Naive B cell (primary cell): ENCODE measurements at places on chromosomes 16 and 17. TPM values are rescaled to one million over a fixed set of nuclear protein-coding genes. Genes with fewer than 3 reads are reported as not detected.

The ZACN gene
- polyA plus RNA-seq, result 1.6 TPM

- no peak for DNase-seq
Measured at GRCh38 chr17:18984273-18985114, 20.1 kb downstream of the FAM83G start.

The SLC7A6 gene
- 6.5 TPM for polyA plus RNA-seq

DNA sequence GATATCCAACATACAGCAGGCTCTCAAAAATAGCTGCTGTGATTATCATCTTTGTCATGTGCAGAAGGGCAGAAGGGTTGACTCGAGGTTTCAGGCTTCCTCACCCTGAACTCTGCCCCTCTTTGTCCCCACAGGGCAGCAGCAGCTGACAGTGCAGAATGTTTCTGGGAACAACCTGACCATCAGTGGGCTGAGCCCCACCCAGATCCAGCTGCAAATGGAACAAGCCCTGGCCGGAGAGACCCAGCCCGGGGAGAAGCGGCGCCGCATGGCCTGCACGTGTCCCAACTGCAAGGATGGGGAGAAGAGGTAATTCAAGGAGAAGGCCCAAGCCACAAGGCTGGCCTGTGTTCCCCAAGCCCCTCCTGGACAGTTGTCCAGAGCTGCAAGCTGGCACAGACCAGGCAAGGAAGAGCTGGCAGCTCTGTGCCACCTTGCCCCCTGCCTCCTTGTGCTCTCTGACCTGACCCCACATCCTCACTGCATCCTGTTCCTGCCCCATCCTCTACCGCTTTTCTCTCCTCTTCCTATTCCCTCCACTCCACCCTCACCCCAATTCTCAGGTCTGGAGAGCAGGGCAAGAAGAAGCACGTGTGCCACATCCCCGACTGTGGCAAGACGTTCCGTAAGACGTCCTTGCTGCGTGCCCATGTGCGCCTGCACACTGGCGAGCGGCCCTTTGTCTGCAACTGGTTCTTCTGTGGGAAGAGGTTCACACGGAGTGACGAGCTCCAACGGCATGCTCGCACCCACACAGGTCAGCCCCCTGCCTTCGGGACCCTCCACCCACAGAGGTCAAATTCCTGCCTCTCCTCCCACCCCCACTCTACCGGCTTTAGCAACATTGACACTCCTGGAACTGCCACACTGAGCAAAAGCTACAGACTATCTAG is 16.3 kb upstream of the PNPO start:
- DNase-seq, result no peak

GRCh38 chr16:23974223-23974622 is 138.4 kb downstream of the PRKCB start:
- no peak for DNase-seq

- DNase-seq, result no peak
Measured at GRCh38 chr17:28230011-28230410, 89.0 kb upstream of the TMEM97 start.

The PLEKHH3 gene
- not detected for polyA plus RNA-seq

- DNase-seq, result no peak
Measured at GRCh38 chr17:49214676-49215360, 4.3 kb downstream of the ABI3 start.

DNA sequence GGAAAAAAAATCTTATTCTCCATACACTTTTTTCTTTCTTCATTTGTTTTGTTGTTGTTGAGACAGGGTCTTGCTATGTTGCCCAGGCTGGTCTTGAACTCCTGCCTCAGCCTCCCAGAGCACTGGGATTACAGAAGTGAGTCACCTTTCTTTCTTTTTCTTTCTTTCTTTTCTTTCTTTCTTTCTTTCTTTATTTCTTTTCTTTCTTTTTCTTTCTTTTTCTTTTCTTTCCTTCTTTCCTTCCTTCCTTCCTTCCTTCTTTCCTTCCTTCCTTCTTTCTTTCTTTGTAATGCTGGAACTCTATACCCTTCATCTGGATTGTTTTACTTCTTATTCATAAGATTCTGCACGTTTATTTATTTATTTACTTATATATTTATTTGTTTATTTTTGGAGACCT is 94.5 kb upstream of the TNRC6A start:
- DNase-seq, result no peak

DNA sequence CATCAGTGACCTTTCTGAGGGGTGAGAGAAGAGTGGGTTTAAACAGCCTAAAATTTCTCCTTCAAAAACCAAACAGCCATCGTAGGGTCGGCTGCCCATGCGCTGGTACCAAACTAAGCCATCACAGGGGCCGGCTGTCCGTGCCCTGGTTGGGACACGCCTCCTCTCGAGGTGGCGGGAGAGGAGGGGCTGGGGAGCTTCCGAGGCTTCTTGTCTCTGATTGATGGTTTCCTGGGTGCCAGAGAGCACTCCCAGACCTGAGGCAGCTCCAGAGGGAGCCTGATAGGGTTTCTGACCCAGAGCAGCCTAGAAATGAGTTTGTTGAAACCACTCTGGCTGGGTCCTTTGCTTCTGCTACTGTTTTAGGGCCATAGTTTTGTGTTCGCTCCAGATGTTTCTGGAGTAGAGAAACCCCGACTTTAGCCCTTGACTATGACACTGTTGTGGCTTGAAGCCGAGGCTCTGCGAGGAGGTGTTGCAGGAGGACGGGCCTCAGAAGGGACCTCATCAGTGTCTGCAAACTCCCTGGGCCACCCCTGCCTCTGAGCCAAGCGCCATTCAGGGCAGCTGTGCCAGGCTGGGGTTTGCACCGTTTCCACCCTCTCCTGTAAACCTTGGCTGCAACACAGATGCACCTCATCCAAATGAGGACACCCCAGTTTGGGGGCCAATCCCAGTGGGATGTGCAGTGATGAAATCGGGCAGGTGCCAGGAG is 6.2 kb downstream of the ZNF276 start:
- no peak for DNase-seq

DNA sequence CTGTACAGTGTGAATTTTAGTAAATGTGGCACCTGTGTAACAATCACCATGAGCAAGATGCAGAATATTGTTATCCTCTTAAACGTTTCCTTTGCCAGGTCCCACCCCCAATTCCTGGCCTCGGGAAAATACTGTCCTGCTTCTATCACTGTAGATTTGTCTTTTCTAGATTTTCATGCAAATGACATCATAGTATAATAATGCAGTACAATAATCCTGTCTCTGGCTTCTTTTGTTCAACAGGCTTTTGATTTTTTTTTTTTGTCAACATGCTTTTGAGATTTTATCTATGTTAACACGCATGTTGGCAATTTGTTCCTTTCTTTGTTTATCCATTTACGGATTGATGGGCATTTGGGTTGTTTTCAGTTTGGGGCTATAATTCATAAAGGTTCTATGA is 20.4 kb upstream of the HEATR3 start:
- no peak for DNase-seq

DNA sequence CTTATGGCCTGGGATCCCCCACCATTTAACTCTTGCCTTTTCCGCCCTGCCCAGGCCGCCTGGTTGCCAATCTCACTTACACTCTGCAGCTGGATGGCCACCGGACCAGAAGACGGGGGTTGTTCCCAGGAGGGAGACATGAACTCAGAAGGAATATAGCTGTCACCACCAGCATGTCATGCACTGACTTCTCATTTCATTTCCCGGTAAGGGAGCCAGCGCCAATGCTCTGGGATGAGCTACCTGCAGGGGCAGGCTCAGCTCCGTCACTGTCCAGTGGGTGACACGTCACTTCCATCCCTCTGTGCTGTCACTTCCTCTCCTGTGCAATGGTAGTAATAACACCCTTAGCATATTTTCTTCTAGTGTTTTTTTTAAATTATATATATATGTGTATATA is 26.7 kb downstream of the ITGAL start:
- DNase-seq, result no peak
